NK-92 treated with Interleukin-12 subunit alpha and Interleukin-12 subunit beta, amount 100 ng/mL, for 24 hours (cell line): ENCODE measurements at places on chromosomes 1 and 21.

DNA sequence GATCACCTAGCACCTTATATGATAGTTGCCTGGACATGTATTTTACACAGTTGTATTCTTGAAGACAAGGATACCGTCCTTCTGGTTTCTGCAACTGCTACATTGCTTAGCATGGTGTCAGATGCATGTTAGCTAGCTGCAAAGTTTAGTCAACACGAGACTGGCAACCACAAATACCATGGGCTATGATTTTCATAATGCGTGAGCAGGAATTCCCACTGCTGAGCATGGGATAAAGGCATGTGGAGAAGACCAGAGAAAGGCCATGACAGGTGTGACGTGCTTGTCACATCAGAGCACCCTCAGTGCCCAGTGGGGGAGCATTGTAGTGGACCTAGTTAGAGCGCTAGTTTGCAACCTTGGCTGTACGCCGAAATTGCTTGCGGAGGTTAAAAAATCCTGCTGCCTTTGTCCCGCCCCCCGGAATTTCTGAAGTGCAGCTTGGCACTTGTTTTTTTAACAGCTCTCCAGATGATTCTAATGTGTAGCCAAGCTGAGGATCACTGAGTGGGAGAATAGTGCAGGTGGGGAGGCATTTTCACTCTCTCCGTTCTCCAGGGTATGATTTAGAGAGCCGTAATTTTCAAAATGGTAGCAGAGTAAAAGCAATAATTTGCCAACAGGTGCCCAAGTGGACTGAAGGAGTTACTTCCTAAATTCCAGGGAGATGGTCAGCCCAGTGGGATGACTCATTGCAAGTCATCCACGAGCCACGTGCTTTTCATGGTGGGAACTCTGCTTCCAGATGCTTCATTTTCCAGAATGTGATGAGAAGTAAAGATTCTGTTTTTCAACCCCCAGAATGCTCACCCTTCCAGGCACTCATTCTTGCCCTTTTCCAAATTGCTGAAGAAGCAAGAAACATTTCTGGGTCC lies 81.0 kb downstream of the CNIH3 start:
- no peak for DNase-seq

DNA sequence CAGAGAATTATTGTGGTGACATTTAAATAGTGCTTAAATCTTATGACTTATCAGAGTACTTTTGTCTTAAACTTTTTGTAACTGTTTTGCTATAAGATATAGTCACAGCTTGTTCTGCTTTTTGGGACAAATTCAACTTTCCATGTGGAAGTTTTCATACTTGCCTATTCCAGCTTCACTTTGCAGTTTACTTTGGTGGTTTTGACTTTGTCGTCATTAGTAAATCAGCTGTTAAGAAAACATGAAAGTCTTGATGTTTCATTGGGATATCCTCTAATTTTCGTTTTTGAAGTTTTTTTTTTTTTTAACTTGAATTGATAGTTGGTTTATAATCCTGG lies 31.3 kb downstream of the SDCCAG8 start:
- DNase-seq, result no peak

DNA sequence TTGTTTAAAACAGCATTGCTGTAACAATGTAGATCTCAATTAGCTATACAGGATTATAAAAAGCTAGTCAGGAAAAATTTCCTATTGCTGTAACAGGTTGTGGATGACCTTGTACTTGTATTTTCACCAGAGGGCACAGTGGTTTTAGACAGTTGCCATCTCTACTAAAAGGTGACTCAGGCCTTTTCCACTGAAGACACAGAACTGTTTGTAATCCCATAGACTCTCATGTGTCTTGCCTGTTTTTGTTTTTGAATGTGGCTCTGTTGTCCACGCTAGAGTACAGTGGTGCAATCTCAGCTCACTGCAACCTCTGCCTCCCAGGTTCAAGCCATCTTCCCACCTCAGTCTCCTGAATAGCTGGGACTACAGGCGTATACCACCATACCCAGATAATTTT lies 5.9 kb downstream of the MTFR1L start:
- no peak for DNase-seq

GRCh38 chr1:239817276-239817675 lies 274.4 kb upstream of the FMN2 start:
- DNase-seq, result no peak

DNA sequence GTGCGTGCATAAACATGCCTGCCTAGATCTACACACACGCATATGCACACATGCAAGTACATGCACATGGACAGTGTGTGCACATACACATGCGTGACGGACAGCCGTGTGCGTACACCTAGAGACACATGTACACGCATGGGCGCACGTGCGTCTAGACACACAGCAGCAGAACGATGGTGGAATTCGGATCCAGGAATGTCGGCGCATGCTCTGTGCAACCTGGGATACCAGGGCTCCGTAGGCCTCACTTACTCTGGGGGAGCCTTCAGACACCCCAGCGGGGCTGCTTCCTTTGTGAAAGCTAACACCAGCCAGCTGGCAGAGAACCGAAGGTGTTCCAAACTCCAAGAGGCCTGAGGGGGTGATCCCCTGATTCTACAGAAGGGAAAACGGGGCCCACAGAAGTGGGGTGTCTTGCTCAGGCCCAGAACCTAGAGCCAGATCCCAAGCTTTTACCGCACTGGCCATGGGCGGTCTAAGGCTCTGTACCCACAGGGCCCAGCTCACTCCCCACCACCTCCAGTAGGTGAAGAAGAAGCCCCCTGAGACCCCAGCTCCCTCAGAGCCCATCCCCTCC lies 27.4 kb upstream of the ARHGEF16 start:
- DNase-seq, result no peak

DNA sequence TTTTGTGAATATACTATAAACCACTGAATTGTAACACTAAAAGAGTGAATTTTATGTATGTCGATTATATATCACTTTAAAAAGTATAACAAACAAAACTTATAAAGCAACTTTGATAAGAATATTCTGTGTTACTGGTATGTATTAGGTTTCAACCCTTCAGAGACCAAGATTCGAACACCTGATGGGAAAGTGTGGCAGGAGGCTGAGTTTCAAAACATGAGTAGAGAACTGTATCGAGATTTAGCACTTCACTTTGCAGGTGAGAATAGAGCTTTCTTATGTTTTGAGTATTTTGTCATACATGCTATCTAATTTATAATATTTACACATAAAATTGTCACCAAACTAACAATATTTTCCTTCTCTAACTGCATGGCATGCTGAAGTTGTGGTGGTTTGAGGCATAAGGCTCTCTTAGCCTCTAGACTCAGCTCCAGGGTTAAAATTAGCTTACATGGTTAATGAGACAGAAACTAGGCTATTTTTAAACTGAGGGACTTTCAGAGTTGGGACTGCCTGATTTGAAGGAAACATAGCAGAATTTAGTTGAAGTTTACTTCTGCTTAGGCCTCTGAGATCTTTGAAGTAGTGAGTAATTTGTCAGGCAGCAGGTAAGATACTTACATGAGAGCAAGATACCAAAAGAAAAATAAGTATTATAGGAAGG lies 48.6 kb downstream of the CEP350 start:
- no peak for DNase-seq

GRCh38 chr1:110538921-110539320 lies 19.9 kb upstream of the KCNA10 start:
- no peak for DNase-seq

- no peak for DNase-seq
Measured at GRCh38 chr1:55707846-55708245, 492.7 kb upstream of the USP24 start.

GRCh38 chr1:41783189-41783639 lies 135.5 kb downstream of the HIVEP3 start:
- DNase-seq, result no peak

- no peak for DNase-seq
Measured at GRCh38 chr1:100628631-100629081, 90.7 kb downstream of the GPR88 start.

GRCh38 chr1:212351588-212352362 lies 62.9 kb downstream of the PACC1 start:
- DNase-seq, result no peak

- no peak for DNase-seq
Measured at GRCh38 chr1:93732514-93732913, 50.9 kb upstream of the BCAR3 start.

- DNase-seq, result no peak
Measured at GRCh38 chr21:32817208-32817607, 45.7 kb upstream of the PAXBP1 start.

DNA sequence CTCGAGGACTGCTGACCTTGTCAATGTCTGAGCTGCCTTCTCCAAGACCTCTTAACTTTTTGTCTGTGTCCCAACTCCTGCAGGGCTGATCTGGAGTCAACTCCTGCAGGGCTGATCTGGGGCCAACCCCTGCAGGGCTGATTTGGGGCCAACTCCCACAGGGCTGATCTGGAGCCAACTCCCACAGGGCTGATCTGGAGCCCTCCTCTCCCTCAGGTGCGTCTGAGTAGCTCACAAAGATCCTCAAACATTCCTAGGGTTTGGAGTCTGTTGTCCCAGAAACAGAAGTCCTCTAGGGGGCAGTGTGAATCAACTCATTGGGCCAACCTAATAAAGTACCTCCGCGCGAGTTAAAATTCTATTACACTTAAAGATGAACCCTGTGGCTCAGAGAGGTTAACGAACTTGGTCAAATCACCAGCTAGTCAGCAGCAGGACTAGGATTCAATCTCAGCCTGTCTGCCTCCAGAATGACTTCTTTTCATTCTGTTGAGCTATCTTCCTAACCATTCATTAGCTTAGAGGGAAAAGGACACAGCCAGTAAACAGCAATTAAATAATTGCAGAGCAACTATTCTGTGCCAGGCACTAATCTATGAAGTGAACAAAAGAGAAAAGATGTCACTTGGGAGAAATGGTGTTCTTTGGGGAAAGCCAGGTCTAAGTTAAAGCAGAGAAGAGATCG lies 17.2 kb upstream of the RLF start:
- DNase-seq, result peak; percentile 17

GRCh38 chr1:224433701-224434672 lies 610 bp downstream of the WDR26 start:
- peak; percentile 49 for DNase-seq

- DNase-seq, result no peak
Measured at GRCh38 chr1:119634016-119634415, 14.1 kb downstream of the ZNF697 start.

- no peak for DNase-seq
Measured at GRCh38 chr1:191892716-191893115, 265.5 kb upstream of the RGS18 start.

DNA sequence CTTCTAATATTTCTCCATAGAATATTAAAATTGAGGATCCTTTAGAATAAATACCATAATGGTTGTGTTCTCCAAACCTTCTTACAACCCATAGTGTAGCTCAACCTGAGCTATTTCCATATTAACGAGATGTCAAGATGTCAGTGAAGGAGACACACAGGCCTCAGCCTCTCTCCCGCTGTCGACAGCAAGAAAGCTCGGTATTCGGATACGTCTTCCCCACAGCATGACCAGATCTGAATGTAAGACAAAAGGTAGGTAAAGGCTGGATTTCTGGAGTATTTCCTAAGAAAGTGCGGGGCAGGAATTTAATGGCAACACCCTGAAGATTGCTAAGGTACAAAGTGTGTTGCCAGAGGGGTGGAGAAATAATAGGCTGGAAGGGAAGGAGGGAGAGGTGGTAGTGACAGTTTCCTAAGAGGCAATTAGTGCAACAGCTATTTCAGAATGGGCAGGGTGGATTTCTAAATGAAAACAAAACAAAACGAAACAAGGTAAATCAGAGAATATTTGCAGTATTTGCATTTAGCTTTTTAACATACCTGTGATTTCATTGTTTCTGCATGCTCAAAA lies 1.7 kb downstream of the ADSS2 start:
- no peak for DNase-seq

DNA sequence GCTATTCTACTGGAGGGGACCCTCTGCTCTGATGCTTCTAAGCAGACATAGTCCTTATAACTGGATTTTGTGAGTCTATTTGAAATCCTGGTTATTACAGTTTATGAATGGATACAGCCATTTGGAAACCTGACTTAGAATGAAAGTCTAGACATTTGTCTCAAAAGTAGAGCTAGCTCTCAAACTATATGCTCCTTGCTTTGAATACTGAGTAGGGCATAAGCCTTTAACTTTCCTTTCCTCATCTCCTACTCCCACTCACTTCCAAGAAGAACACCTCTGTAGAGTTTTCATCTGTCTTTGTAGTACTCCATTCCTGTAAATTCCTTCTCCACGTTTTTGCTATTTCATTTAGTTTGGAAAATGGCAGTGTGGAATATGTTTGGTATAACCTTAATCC lies 9.0 kb upstream of the ARID1A start:
- DNase-seq, result no peak

GRCh38 chr21:17783481-17784179 lies 35.5 kb downstream of the C21orf91 start:
- no peak for DNase-seq

- DNase-seq, result no peak
Measured at GRCh38 chr1:107740579-107740978, 224.4 kb downstream of the VAV3 start.

GRCh38 chr1:11772458-11772857 lies 10.5 kb downstream of the C1orf167 start:
- DNase-seq, result no peak

- no peak for DNase-seq
Measured at GRCh38 chr1:26181586-26182382, 4.5 kb downstream of the CNKSR1 start.

- no peak for DNase-seq
Measured at GRCh38 chr1:225465793-225466517, 38.1 kb upstream of the LBR start.

GRCh38 chr1:185358957-185359356 lies 41.9 kb upstream of the IVNS1ABP start:
- DNase-seq, result no peak

DNA sequence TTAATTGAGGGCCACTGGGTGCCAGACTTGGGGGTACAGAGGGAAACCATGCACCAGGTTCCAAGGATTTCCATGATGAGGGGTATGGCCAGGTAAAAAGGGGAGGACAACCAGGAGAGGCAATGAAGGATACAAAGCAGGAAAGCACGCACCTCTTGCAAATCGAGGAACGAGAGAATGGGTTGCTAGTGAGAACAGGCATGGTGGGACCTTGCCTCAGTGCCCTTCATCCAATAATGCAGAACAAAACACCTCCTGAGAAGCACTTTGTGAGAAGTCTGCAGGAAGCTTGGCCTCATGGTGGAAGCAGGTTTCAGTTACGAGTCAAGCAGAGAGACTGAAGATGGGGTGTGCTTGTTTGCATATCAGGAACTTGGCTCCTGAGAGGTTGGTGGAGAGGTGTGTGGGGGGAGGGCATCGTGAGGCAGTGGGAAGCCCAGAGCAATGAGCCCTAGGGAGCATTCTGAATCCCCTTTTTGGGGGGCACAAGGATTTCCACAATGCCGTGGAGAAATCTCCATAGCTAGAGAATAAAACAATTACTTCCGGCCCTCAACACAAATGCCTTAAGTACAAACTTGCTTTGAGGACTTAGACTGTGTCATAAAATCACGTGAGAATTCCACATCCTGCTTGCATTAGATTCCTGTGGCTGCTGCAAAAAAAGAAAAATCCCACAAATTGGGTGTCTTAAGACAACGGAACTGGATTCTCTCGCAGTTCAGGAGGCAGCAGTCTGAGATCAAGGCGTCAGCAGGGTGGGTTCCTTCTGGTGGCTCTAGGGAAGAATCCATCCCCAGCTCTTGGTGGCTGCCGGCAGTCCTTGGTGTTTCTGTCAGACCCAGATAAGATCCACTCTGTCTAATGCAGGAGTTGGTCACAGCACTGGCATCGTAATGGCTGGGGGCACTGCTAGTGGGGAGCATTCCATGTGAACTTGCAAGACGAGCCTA lies 54.9 kb upstream of the BACE2 start:
- DNase-seq, result no peak

- DNase-seq, result peak; percentile 57
Measured at GRCh38 chr1:112674440-112674985, at the start of gene MOV10. Gene MOV10, plus strand, starts transcription at chr1:112674659. Its CDS starts 254 bp downstream, at chr1:112674913.
